Activated T-cell treated with anti-CD3 and anti-CD28 coated beads for 4 hours (primary cell): ENCODE measurements at places on chromosomes 12 and 14.

- DNase-seq: no peak
Observed at GRCh38 chr12:47534695-47535094, 171.1 kb downstream of the RPAP3 start.

DNA sequence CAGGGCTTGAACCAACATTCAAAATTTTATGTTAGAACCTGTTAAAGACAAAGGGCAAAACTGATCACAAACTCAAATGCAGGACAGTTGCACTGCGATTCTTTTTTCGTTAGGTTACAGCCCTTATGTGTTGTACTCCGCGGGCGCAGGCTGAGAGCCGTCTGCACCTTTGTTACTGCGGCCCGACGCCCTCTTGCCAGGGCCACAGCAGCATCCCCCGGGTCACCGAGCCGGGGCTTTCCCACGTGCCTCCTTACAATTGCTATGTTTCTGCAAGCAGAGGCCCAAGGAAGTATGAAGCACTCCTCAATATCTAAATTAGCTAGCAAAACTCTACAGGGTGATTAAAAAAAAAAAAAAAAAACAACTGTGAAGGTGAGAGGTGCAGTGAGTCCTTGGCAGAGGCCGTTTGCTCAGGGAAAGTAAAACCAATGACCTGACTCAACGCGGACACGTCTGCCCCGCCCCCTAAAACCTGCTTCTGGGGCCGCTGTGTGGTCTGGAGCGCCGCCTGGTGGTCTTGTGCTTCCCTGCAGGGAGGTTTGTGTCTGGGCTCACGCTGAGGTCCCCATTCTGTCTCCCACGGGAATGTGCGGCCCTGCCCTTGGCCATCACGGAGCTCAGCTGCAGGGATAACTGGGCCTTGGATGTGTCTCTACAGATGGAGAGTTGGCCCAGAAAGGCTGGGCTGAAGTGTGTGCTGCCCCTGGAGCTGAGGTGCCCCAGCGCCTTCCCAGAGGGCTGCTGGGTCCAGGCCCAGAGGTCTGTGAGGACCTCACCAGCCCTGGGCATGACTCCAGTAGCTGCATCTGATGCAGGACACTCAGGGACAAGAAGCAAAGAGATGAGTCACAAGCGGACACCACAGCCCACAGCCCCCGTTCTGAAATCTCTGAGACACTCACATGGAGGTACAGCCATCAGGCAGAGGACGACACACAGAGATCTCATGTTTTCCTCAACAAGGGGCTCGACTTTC is 418.5 kb downstream of the TMEM121 start:
- peak; percentile 75 for DNase-seq

- no peak for DNase-seq
Observed at GRCh38 chr12:88553941-88554658, 26.2 kb downstream of the KITLG start.

- no peak for DNase-seq
Observed at GRCh38 chr14:34676516-34677211, 37.7 kb downstream of the CFL2 start.

DNA sequence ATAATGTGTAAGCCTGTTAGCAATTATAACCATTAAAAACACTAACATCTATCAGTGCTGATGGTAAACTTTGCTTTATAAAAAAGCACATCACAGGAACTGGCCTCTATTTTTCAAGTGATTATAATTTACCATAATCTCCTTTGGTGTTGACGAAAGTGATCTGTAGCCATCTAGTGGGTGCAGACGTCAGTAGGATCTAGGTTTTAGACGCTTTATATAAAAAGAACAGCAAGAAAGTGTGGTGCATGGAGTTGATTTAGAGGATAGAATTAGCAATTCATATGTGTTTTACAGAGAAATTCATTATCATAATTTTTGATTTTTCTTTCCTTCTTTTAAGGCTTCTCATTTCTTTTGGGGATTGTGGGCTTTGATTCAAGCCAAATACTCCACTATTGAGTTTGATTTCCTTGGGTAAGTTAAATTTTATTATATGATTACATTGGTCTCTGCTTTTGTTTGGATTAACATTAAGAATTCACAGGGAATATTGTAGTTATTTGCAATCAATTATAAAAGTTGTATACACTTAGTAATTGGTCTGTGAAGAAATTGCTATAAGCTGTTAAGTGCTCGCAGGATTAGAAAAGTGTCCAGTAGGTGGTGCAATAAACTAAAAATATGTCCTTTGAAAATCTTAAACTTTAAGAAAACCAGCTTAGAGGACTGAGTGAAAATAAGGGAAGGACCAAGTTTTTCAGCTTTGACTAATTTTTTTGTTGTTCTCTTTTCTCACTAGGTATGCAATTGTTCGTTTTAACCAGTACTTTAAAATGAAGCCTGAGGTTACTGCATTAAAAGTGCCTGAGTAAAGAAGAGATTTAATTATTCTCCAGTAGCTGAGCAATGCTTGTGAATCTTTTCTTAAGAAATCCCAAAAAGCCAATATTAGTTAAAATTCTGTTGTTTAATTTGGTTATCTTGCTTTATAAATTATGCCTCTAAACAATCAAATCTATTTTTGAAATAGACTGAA is 59.5 kb downstream of the ETNK1 start:
- DNase-seq: no peak

- DNase-seq: no peak
Observed at GRCh38 chr12:59570145-59570544, 25.7 kb upstream of the SLC16A7 start.

DNA sequence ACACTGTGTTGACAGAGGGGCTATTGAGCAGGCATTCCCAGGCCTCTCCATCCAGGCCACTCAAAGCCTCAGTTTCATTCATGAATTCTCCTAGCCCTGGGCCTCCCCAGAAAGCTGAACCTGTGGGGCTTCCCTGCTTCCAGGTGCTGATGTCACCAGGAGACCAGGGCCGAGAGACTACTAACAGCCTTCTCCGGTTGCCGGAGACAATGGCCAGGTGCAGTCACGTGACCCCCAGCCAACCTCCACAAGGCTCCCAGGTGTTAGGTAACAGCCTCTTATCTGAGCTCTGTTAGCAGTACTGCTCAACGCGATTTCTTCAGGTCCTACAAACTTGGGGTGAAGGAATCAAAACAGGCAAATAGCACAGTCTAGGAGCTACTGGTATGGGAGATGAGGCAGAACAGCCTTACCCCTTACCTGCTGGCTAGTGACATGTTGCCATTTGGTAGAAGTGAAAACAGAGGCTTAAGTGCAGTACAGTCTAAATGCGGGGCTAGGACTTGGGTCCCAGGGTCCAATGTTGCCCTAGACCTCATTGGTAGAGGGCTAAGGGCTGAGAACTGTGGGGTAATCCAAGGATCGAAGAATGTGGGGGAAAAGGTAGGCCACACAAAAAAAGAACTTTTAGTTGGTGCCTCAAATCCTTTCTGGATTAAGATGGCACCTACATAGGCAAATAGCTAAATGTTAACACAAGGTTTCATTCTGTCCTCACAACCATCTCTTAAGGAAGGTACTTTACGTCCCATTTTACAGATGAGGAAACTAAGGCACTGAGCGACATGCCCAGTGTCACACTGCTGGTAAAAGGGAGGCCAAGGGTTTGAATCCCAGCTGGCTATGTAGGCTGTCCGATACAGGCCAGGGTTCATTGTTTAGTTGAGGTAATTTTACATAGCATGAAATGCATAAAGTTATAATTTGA is 3.8 kb downstream of the CCDC88C start:
- no peak for DNase-seq

- DNase-seq: no peak
Observed at GRCh38 chr12:94638521-94638920, 11.8 kb downstream of the TMCC3 start.

DNA sequence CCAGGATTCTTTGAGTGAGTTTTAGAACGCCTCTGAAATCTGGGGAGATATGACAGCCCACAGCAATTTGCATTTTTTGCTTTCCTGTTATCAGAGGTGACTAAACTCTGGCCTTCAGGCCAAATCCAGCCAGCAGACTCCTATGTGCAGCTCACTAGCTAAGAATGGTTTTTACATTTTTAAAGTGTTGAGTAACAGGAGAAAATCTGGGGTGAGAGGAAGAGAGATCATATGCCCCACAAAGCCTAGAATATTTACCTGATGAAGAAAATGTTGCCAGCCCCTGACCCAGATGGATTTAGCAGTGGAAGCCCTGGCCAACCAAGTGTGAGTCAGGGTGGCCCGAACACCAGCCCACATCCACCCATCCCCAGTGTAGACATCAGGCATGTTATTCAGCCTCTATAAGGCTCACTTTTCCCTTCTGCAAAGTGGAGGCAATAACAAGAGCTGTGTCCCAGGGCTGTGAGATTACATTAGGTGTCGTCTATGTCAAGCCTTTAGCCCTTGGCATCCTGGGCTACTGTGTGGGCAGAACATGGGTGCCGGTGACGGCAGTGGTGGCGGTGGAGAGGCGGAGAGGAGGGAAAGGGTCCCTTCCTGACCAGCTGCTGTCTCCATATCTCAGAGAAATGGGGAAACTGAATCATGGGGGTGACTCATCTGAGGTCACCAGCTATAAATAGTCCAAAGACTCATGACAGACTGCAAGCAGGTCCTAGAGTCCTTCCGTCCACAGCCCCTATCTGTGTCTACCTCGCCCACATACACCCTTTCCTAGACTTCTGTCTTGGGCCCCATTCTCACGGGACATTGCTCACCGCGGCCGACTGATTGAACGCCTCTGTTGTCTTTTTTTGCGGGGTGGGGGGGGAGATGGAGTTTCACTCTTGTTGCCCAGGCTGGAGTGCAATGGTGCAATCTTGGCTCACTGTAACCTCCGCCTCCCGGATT is 32.6 kb upstream of the CD9 start:
- DNase-seq: peak; percentile 61

GRCh38 chr12:91180582-91181395 is 1.8 kb downstream of the DCN start:
- no peak for DNase-seq

GRCh38 chr14:102157346-102157745 is 17.6 kb downstream of the WDR20 start:
- no peak for DNase-seq

DNA sequence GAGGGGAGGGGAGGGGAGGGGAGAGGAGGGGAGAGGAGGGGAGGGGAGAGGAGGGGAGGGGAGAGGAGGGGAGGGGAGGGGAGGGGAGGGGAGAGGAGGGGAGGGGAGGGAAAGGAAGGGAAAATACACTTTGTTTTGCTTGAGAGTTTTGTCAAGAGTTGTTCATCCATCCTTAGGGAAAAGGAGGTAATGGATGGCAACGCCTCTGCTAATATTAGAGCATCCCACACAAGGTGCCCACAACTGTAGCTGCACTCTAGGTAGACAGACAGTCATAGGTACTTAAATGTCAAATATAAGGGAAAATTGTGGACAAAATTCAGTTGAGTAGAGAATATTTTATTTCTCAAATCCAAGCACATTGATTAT is 2.5 kb upstream of the SSH1 start:
- DNase-seq: no peak

- DNase-seq: no peak
Observed at GRCh38 chr12:3256103-3256631, 179.0 kb downstream of the TSPAN9 start.

DNA sequence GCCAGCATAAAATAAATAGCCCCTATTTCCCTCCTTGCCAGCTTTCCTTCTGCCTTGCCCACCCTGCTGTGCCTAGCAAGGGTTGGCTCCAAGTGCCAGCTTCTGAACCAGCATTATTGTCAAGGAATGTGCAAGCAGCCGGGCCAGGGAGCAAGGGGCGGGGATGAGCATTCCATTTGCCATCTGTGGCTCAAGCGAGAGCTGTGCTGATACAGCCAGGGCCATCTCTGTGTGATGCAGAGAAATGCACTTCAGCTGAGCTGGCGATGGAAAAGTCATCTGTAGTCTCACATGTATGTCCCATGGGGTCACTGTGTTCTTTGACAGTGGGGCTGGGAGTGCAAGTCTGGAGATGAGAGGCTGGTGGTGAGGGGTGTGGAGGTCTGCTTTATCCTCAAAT is 137.3 kb downstream of the SUDS3 start:
- DNase-seq: no peak

- no peak for DNase-seq
Observed at GRCh38 chr12:6253278-6253677, 53.1 kb downstream of the CD9 start.

DNA sequence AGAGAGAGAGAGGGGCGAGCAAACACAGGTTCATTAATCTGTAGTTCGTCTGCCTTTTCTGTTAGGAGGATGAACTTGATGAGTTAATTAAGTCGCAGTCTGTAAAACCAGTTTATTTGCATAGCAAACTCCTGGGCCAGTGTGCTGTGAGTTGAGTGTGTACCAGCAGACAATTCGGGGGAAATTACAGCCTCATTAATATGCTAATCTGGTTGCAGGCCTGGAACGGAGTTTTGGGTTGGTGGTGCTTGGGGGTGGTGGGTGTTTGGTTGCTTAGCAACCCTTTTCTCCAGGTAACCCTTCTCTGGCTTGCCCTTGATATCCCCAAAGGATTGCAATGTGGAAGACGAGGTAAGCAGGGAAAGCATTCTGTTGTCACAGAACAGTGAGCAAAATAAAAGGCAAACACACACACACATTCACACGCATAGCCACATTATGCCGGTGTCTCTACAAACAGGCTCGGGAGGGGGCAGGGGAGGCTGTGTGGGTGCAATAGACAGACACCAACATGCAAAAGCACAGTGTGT is 29.2 kb upstream of the LHX5 start:
- DNase-seq: no peak

DNA sequence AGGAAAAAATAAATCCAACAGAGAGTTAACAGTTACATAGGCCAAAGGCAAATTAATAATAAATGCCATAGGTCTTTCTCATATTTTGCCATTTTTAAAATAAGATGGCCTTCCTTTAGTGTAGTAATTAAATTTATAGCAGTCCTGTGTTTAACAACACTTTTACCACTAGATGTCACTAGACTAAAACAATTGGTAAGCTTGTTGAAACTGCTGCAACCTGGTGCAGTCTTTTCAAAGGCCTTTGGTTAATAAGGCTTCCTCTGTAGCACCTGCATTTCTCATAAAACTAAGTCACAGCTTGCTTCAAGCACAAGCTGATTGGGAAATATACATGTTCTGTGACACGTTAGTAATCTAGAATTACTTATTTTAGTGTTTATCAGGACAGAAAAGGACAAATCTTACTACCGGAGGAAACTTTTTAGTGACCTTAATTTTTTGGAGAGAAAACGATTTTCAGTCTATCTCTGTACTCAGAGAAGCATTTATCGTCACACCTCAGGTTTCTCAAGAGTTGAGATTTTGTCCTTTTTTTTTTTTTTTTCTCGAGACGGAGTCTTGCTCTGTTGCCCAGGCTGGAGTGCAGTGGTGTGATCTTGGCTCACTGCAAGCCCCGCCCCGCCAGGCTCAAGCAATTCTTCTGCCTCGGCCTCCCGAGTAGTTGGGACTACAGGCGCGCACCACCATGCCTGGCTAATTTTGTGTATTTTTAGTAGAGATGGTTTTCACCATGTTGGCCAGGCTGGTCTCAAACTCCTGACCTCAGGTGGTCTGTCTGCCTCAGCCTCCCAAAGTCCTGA is 20.0 kb downstream of the BORCS5 start:
- no peak for DNase-seq

- no peak for DNase-seq
Observed at GRCh38 chr14:23000860-23001259, 9.1 kb downstream of the C14orf93 start.

DNA sequence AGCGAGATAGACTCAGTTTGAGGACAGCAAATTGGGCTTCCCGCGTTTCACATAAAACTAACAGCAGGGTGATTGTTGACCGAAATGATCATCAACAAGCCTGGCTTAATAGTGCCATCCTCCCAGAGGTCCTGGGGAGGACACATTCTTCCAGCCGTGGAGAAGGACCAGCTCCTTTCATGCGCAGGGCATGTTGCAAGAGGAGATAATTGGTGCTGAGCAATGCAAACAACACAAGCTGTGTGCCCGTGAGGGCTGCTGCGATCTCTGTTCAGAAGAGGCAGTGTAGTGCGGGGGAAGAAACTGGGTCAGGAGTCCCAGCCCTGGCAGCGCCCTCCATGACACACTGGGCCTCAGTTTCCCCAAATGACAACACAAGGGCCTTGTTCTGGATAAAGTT is 54.3 kb downstream of the CCDC85C start:
- no peak for DNase-seq
